ENCODE measurements at places on chromosomes 16 and 17.
A peak's percentile ranks its signal among the peaks of the same experiment; 100 is the strongest.

DNA sequence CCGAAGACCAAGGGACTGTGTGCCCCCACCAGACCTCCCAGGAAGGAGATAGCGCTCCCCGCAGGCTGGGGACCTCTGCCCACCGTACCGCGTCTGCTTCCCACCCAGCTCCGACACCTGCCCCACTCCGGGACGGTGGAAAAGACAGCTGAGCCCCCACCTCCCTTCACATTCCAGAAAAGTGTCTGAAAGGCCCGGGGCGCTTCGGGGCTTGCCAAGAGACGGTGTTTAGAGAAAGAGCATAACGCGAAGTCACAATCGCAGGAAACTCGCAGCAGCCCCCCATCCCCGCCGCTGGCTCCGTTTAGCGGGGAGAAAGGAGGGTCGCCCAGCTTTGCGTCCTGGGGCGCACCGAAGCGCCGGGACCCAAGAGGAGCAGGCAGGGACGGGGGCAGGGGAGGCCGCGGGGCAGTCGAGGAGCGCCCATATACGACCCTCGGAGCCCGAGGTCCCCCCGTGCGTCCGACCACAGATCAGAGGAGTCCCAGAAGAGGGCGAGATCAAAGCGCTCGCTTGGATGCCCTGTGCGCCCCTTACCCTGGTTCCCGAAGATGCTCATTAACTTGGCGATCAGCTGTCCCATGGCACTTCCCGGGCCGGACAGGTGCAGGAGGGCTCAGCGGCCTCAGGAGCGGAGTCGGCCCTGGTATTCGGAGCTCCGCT is 652 bp downstream of the ARL5C start:
- no peak for DNase-seq

- no peak for DNase-seq
Observed at GRCh38 chr17:11814655-11815262, 182.5 kb downstream of the ZNF18 start.

DNA sequence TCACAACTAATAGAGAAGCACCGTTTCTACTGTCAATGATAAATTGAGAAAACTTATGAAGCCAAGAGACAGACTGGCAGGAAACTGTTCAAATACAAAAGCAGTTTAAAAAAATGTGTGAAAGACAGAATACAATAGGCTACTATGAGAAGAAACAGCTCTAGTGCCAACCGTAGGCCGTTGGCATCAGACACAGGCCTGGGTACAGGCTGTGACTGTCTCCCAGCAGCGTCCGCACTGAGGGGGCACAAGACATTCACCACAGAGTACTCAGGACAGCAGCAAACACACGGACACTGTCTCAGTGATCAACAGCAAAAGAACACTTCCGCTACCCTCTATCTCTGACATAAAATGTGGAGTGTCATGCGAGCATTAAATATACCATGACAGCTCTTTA is 7.8 kb upstream of the C1QBP start:
- no peak for DNase-seq

- DNase-seq: peak; percentile 60
Observed at GRCh38 chr16:87233928-87234327, 83.3 kb downstream of the C16orf95 start.

DNA sequence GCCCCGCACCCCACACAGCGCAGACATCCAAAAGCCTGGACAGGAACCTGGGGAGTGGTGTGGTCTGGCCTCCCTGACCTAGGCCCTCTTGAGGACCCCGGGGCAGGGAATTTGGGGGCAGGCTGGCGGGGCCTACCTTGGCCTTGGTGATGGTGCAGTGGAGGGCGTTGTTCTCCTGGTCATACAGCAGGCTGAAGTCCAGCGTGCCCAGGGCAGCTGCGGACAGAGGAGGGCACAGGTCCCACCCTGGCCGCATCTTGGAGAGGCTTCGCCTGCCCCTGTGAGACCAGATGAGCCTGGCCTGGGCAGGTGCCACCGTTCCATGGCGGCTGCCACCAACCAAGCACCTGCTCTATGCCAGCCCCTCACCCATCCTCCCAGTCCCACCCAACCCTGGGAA is 9.0 kb downstream of the DOC2B start:
- DNase-seq: no peak

DNA sequence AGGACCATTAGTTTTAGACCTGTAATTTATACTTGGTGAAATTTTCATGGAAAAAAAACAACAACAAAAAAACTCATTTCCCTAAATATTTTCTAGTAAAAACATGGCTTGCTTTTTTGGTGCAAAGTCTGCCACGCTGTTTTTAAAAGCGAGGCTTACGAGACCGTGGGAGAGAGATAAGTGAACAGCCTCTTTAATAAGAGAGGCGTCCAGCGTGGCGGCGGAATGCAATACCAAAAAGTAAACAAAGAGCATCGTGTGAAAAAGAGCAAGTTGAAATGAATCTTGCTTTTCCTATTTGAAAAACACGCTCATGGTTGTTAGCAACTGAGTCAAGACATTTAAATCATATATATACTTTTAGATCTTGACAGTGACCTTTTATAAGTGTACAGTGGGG is 10.5 kb upstream of the MSI2 start:
- no peak for DNase-seq

DNA sequence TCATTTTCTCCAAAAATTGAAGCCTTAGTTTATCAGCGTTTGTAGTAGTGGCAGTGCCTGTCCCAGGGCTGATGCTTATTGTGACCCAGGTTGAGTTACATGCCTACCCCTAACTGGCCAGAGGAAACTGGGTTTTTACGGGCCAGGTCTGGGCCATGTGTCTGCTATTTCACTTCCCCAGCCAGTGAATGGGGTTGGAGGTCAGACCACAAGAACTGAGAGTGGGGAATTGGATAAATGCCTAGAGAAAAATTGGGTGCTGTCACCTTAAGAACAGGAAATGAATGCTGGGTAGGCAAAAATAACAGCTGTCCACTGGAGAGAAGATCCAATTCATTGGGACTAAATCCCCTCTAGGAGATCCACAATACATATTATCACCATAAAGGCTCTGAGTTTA is 5.2 kb downstream of the ADPRM start:
- DNase-seq: no peak

DNA sequence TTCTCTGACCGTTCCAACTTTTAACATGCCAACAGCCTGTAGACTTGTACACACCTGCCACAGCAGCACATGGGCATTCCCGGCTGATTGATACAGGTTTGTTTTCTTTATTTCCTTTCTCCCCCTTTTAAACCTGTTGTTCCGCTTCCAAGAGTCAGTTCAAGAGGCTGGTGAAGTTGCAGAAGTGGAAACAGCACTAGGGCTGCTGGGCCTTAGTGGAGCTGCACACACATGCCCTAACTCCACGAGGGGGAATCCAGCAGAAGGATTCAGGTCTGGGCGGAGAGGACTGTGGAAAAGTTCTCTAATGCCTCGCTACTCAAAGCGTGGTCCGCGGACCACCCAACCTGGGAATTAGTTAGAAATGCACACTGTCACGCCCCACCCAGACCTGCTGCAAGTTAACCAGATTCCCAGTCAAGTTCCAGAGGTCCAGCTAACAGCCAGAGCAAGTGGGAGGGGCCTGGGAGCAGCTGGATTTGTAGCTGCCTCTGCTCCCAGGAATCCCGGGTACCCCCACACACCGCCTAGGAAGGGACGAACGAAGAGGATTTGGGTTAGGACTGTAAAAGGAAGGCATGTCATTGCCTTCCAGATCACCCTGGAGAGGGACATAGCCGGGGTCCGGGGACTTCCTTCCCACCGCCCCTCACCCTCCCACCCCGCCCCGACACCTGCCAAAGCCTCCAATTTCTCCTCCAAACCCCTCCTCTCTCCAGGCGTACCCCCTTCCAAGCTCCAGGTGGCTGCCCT is 542 bp downstream of the SLC39A11 start:
- peak; percentile 83 for DNase-seq

GRCh38 chr16:2267913-2268666 is at the start of gene RNPS1:
RNPS1 (minus strand) TSS chr16:2268126; CDS start chr16:2264643, 3,483 bp downstream.
- DNase-seq: peak; percentile 100

DNA sequence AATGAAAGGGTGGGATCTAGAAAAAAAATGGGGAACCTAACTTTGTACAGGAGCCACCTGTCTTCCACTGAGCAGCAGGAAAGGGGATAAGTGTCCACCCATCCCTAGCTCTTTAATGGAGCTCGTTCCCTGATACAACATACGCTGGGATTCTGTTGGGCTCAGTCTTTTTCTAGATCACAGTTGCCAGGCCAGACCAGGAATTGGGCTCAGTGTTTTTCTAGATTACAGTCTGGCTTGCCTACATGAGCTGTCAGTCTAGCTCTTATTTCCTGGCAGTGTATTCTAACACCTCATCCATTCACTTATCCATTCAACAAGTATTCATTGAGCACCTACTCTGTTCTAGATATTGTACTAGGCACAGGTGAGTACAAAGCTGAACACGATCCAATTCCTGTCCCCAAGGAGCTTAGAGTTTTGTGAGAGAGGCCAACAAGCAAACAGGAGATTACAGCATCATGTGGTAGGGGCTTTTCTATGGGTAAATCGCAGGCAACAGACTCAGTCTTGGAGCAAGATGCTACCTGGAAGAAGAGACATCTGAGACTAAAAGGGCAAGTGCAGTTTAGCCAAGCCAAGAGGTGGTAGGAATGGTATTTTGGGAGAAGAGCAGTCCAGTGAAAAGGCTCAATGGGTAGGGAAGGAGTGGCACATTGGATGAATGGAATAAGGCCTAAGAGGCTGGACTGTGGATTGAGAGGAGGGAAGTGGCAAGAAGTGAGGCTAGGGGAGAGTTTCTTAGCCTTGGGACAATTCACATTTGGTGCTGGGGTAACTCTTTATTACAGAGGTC is 138.0 kb upstream of the HS3ST2 start:
- DNase-seq: no peak

DNA sequence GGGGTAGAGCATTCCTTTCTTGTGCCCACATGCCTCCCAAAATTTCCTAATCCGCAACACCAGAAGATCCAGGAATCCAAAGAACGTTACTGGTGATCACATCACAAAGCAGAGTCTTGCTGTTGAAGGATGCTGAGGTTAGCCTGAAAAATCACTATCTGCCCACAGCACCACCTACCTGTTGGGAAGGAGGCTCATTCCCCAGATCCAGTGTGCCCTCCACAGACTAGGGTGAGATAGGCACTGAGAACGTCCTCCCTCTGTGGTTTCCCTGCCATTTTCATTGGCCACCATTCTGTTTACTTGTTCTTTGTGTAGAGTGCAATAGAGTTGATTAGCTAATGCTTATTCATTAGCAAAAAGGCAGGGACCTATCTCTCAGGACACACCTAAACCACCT is 30.3 kb downstream of the RCVRN start:
- DNase-seq: peak; percentile 36

GRCh38 chr16:3096362-3096761 is 2.7 kb downstream of the ZSCAN10 start:
- no peak for DNase-seq

- no peak for DNase-seq
Observed at GRCh38 chr16:149024-149660, 3.3 kb upstream of the HBZ start.

- no peak for DNase-seq
Observed at GRCh38 chr16:977081-977701, 4.4 kb upstream of the SOX8 start.

DNA sequence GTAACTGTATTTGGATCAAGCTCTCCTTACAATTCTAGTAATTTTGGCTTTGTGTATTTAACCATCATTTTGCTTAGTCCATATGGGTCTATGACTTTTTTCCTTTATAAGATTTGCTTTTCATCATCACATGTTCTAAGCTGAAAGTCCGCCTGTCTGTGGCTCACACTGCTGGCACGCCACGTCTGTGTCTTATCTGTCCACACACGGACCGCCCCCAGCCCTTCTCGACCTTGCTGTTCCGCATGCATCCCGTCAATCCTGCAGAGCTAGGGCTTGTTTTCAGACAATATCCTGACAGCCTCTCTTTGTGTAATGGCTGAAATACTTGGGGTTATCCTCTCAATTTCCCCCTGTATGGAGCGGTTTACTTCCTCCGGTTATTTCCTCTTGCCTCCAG is 8.4 kb upstream of the ALDH3A1 start:
- DNase-seq: no peak

GRCh38 chr16:1614456-1615102 is 2.4 kb downstream of the CRAMP1 start:
- peak; percentile 72 for DNase-seq

DNA sequence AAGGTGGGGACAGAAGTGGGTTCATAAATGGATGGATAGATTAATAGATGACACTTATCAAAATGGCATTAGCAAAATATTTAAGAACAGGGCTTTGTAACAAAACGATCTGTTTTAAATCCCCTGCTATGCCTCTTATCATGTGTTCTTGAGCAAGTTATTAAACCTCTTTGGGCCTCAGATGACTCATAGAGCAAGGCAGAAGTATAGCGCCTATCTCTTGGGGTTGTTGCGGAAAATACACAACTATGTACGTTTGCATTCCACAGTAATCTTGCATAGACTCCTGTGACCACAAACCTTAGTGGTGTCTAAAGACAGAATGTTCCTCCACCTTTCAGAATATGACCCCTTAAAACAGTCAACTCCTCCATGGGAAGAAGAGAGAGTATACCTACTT is 116.8 kb downstream of the CDYL2 start:
- DNase-seq: no peak

GRCh38 chr17:31321481-31321880 is at the start of gene EVI2A:
EVI2A (minus strand) TSS chr17:31321622; CDS start chr17:31319013, 2,609 bp downstream.
- peak; percentile 23 for DNase-seq

- DNase-seq: no peak
Observed at GRCh38 chr17:41073676-41074075, 8.0 kb upstream of the KRTAP2-4 start.

GRCh38 chr17:37708616-37709212 is 36.1 kb downstream of the HNF1B start:
- DNase-seq: no peak

DNA sequence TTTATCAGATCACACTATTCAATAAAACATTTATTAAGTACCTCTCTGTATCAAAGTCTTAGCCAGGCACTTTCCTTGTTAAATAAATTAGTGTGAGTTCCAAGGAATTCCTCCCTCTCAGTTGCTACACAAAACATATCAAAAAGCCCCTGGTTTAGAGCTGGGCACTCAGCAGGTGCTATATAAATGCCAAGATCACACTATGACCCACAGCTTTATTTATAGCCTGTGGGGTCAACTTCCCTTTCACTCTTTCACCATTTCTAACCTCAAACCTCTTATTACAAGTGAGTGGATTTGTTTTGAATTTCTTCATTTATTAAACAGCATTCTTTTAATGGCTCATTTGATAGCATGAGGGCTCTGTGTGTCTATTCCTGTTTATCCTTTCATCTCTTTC is 112.6 kb upstream of the MPHOSPH6 start:
- DNase-seq: no peak

GRCh38 chr17:60248618-60249289 is 99.0 kb downstream of the CA4 start:
- no peak for DNase-seq

Data from iPS-NIHi11 (cell line).